GM20000 (cell line): ENCODE measurements at places on chromosomes 1 and 21.
A peak's percentile ranks its signal among the peaks of the same experiment; 100 is the strongest.

DNA sequence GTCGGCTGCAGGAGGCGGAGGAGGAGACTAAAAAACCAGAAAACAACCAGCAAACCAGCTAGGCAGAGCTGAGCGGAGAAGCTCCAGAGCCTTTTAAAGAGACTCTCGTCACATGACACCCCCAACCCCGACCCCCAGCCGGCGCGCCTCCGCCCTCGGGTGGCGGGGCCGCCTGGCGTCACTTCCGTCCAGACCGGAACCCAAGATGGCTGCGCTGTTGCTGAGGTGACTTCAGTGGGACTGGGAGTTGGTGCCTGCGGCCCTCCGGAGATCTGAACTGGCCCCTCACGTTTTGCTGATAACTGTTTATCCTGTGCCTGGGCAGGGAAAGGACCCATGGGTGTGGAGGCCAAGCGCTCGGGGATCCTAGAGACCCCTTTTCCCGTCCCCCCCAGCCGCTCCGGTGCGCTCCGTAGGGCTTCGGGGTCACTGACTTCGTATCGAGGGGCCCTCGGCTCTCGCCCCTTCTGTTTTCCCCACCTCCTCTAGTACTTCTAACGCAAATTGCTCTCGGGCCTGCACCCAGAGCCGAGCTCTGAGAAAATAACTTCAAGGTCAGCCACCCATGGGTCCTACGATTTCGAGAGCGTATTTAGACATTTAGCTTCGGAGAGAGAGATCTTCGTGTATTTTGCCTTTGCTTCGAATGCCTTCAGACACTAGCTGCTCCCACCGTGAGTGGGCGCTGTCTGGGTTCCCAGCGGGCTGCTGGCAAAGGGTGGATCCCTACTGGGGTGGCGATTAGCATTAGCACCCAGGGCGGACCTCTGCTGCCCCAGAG lies at the start of gene SDHC:
Gene SDHC, plus strand, starts transcription at position 181 of the 781 bp plus-strand sequence. Its CDS starts 25 bp downstream, at position 206.
- DNase-seq: peak; percentile 92

DNA sequence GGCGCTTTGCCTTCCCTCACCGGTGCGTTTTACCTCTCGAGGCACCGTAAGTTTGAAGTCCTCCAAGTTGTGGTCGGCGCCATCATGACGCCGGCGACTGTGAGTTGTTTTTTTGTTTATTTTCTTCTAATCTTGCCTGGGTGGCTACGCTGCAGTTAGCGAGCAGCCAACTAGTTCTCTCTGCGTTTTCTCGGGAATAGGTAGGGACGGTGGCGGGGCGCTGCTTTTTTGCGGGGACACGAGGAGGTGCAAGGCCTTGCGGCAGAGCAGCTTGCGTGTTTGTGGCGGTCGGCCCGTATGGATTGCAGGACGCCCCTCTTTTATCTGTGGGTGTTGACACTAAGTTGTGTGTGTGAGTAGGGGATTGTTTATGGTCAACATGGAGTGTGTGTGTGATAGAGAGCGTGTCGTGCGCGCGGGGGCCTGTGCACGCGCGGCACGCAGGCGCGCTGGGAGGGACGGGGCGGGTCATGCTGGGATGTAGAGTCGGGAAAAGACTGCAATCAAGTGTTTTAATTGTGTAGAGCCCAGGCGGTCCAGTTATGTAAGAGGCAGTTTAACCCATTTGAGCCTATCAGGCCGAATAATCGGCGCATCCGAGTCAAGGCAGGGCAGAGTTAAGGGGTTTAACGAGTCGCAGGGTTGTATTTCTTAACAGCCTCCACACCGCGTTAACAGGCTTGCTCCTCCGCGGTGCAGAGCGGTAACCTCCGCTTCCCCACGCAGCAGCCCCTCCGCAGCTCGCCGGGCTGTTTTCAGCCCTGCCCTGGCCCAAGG lies 1.2 kb upstream of the NEGR1 start:
- peak; percentile 13 for DNase-seq

GRCh38 chr1:84254703-84255238 lies 46.7 kb upstream of the SAMD13 start:
- no peak for DNase-seq

DNA sequence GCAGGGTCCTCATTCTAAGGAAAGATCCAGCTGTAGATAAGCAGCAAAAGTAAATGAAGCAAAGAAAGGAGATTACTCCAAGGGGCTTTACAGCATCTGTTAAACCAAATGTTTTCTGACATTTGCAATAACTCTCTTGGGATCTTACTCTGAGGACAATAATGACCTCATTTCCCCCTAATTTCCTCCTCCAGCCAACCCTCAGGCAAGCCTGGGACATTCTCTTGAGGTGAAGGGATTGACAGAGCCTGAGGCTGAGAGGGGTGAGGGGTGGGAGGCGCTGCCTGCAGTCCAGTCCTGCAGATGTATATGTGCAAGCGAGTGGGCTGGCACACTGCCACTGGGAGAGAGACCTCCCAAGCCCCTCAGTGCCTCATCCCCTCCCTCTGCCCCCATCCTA lies 40.5 kb upstream of the NEK2 start:
- no peak for DNase-seq

GRCh38 chr21:21114461-21114860 lies 116.3 kb downstream of the NCAM2 start:
- no peak for DNase-seq

DNA sequence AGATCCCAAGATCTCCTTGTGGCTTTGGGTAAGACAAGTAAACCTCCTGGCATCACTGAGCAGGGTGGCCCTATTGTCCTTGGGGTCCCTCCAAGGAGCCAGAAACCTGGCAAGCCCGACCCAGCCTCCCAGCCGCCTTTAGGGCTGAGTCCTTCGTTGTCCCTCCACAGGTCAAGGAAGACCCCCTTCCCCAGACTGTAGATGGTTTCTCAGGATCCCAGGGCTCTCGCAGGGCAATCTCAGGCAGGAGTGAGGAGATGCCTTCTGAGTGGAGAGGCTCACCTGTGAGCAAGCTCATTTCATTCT lies 71.6 kb upstream of the CSF3R start:
- DNase-seq: no peak

DNA sequence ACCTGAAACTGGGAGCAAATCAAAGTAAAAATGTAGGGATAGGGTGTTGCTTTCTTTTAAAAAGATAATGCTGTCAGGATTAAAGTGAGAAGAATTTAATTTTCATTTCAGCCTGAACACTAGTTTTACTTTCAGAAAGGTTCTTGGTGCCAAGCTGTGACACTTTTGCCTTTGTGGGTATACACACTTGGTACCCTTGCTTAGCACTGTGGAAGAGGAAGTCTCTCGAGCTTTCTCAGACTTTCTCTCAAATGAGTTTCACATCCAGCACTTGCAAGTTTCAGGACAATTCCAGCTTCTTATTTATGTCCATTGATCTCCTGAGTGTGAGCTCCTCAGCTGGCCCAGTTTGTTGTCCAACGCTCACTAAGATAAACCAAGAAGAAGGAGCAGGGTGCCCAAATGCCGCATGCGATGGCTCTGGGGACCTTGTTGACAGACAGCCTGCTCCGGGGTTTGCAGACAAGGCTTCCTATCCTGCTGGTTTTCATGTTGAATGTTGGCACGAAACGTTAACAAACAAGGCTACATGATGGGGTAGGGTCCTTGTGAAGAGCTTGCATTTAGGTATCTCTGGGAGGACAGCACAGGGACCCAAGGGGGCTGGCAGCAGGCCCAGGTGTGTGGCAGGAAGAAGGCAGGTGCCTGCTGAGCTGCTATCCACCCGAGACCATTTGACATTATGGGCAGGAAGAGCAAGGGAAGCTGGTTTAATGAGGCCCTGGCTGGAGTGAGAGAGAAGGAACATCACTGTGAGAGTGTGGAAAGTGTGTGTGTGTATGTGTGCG lies 79.7 kb downstream of the POFUT2 start:
- DNase-seq: no peak

DNA sequence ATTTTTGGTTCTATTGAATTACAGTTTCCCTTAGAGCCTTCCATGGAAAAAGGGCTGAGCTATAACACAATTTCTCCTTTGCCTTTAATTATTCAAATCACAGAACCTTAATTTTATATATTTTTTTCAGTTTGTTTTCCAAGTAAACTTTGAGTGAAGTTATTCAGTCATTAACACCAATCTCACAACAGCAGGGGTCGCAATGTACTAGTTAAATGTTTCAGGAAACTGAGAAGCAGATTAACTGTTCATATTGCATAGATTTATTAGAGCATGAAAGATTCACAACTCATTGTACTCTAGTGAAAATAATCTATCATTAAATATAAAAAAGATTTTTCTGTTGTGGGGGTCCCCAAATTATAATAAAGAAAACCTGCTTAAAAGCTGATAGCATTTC lies 64.1 kb downstream of the KIFAP3 start:
- DNase-seq: no peak

- no peak for DNase-seq
These were observed 3.4 kb downstream of the SH2D2A start for GRCh38 chr1:156813298-156813697.

DNA sequence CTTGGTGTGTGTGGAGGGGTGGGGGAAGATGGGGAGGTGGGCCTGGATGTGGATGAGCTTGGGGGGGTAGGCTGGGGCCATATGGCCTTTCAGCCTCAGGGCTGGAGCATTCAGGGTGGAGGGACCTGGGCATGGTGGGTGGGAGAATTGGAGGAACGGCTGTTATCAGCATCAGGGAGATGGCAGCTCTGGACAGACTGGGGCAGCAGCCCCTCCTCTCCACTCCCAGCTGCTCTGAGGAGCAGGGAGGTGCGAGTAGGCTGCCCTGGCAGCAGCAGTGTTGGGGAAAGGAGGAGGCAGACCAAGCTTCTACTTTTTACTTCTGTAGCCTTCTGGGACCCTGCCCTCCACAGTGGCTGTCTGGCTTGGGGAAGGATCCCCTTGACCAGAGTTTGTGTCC lies 10.2 kb downstream of the PPFIA4 start:
- DNase-seq: no peak

GRCh38 chr1:154404984-154405746 lies at the start of gene IL6R:
Gene IL6R, plus strand, starts transcription at chr1:154405343. Its CDS starts 287 bp downstream, at chr1:154405630.
- peak; percentile 76 for DNase-seq

GRCh38 chr1:241316372-241316771 lies 40.6 kb downstream of the RGS7 start:
- no peak for DNase-seq

GRCh38 chr1:212225416-212225815 lies 59.8 kb upstream of the PPP2R5A start:
- no peak for DNase-seq

- no peak for DNase-seq
These were observed 39.1 kb downstream of the RIMS3 start for GRCh38 chr1:40626383-40626770.

- no peak for DNase-seq
These were observed 11.7 kb upstream of the OR14I1 start for GRCh38 chr1:248714248-248714647.

DNA sequence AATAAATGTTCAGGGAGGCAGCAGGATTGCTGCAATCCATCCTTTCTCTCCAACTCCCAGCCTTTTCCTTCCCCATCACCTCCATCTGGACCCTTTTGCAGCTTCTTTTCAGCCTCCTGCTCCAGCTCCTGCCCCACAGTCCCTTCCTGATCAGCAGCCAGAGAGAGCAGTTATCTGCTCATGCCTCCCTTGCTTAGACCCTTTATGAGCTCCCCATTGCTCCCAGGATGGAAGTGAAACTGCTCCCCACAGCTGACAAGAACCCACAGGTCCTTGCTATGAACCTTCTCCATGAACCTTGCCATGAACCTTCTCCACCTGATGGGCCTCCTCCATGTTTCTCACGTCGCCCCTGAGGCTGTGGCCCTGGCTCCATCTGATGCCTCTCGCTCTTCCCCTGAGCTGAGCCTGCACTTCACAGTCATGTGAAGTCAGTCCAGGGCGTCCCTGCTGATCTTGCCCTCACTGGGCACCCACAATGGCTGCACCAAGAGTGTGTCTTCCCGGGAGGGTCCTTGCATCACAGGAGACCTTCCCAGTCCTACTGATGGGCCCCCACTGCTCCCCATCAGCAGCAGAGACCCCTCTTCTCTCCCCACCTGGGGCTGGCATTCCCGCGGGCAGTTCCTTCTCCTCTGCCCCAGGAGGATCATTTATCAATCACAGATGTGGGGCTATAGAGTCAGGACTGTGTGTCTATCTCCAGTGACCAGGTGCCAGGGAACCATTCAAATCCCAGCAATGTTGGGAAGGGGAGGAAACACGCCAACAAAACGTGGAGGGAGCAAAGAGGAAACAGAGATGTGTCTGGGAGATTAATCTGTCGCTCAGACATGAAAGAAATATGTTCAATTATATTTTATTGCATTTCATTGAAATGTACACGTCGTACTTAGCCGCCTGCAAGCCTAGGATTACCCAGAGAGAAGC lies 73.1 kb downstream of the MATN1 start:
- no peak for DNase-seq

GRCh38 chr1:24707687-24708086 lies 37.6 kb upstream of the CLIC4 start:
- DNase-seq: no peak

DNA sequence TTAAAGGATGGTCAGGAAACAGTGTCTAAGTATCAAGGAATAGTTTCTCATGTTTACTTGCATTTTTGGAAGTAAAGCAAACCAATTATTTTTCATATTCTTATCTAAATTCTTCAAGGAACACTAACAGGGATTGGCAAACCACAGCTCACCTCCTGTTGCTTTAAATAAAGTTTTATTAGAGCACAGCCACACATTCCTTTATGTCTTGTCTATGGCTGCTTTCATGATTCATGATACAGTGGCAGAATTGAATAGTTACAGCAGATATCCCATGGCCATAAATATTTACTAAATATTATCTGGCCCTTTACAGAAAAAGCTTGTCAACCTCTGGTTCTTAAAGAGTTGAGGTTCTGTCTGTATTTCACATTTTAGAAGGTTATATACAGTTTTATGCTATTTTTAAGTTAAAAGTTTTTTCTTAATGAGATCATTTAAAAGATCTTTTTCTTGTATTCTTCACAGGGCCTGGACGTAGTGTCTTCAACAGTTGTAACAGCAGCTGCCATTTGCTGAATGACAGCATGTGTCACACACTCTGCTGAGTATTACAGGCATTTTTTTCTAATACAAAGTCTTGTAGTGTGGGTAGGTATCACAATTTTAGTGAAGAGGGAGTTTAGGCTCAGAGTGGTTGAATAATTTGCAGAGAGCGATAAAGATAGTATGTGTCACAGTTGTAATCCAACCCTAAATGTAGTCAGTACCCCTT lies 2.6 kb downstream of the ZNF691 start:
- DNase-seq: no peak

GRCh38 chr1:85934516-85934915 lies 222.1 kb downstream of the COL24A1 start:
- DNase-seq: no peak

DNA sequence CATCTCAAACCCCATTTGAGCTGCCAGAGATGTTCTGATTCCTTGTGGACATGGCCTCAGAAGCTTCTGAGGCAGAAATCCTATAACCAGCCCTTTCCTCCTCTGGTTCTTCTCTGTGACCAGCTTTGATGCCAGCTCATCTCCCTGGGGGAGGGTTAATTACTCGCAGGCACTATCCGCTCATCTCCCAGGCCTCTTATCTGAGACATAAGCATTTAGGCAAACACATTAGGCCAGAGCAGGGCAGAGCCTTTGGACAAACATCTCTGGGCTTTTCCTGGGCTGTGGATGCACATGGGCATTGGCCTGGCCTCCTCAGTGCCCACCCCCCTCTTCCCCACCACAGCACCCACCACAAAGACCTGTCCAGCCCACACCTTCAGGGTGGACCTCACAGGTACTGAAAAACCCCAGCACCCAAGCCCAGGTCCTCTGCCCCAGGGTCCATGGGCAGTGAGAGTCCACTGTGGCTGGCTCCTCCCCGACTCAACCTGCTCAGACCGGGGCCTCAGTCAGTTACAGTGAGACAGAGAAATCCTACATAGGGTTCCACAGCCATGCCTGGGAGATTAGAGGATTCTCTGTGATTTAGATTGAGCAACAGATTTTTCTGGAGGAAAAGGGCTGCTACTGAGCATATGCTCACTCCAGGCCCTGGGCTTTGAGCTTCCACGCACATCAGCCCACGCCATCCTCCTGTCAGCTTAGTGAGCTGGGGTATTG lies 26.9 kb downstream of the IGSF21 start:
- no peak for DNase-seq

- DNase-seq: no peak
These were observed 32.4 kb downstream of the DNM3 start for GRCh38 chr1:171873664-171874063.
